Central memory CD4-positive, alpha-beta T cell (primary cell): ENCODE measurements at places on chromosomes 5 and 9.

GRCh38 chr5:172399826-172400225 lies 54.5 kb downstream of the SH3PXD2B start:
- no peak for DNase-seq

DNA sequence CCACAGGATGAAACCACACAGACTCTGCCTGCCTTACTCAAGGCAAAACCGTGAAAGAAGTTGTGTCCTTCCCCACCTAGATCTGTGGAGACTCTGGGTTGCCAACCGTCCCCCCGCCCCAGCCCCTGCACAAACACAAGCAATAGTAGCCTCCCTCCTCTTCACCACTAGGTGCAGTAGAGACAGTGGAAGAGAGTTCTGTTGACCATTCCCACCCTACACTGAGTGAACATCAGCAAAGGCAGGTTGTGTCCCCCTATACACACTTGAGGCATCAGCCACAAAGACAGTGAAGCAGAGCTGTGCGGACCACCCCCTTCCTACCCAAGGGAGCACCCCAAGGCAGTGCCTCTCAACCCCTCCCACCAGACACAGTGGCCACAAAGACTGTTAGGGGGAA lies 223.7 kb upstream of the NFIL3 start:
- DNase-seq: no peak

DNA sequence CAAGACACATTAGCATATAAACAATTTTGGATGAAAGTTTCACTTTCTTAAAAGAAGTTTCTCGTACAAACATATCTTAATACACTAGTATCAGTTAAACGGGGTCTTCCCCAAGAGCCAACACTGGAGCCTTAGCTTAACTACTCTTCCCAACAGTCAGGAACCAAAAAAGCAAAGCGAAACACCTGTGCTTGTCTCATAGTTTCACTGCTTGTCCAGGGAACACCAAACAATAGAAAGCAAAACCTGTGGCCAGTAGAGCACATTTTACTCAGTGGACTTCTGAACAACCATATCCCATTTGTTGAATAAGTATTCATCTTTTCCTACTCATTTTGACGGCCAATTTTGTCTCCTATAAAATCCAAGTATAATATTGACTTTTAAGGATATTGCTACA lies 391.4 kb downstream of the ELAVL2 start:
- DNase-seq: no peak

GRCh38 chr9:116313638-116314037 lies 160.0 kb downstream of the PAPPA start:
- no peak for DNase-seq

GRCh38 chr5:2524620-2525019 lies 226.9 kb downstream of the IRX2 start:
- DNase-seq: no peak

DNA sequence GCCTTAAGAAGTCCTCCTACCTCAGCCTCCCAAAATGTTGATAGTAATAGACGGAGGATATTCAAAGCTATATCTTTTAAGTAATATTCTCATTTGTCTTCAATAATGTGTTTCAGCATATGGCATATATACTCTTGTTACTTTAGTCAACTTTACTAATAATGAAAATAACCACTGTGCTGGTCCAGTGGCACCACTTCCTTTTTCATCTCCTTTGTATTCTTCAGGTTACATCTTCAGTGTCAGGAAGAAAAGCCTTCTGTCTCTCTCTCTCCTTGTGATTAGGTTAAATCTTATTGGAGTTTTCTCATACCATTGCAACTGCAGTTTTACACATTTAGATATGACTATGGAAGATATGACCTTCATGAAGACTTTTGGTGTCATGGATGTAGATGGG lies 31.3 kb downstream of the PARP8 start:
- no peak for DNase-seq

DNA sequence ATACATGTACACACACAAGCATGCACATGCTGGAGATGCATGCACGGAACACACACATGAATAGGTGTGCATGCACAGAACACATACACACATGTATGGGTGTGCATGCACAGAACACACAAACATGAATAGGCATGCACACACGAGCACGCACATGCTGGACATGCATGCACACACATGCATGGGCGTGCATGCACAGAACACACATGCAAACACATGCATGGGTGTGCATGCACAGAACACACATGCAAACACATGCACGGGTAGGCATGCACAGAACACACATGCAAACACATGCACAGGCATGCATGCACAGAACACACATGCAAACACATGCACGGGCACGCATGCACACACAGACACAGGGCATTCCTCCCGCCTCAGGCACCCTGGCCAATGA lies 382.3 kb downstream of the IRX2 start:
- DNase-seq: no peak

DNA sequence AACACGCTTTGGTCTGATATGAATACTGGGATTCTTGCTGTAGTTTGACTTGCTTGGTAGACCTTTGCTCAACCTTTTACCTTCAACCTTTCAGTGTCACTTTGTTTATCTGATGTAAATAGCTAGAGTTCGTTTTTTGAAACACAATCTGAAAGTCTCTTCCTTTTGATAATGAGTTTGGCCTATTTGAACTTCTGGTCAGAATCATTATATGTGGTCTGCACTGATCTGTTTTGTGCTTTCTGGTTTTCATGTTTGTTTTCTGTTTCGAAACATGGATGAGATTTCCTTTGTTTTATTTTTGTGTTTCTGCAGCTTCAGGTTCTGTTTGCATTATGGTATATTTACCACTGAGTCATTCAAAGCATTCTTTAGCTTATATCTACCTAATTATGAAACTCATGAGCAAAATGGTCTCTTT lies 217.5 kb downstream of the GABBR2 start:
- DNase-seq: no peak

- no peak for DNase-seq
Observed at GRCh38 chr5:606061-606460, 6.1 kb upstream of the CEP72 start.

DNA sequence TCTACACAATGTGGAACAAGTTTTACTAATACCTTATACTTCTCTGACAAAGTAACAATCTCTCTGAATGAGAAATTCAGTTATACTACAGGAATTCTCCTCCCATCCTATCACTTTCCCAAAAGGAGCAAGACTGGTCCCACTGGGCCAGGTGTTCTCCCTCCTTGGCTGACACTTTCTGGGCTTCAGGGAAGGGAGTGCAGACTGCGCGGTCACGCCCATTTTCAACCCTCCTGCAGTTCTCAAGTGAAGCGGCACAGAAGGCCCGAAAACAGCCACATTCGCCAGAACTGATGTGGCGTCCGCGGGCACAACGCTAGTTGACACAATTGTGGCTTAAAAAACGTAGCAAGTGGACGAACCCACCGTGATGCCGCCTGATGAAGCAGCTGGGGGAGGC lies 603 bp downstream of the SAXO1 start:
- DNase-seq: no peak
